ENCODE measurements at places on chromosomes 3 and 15. TPM values are rescaled to one million over a fixed set of nuclear protein-coding genes. Genes with fewer than 3 reads are reported as not detected.

DNA sequence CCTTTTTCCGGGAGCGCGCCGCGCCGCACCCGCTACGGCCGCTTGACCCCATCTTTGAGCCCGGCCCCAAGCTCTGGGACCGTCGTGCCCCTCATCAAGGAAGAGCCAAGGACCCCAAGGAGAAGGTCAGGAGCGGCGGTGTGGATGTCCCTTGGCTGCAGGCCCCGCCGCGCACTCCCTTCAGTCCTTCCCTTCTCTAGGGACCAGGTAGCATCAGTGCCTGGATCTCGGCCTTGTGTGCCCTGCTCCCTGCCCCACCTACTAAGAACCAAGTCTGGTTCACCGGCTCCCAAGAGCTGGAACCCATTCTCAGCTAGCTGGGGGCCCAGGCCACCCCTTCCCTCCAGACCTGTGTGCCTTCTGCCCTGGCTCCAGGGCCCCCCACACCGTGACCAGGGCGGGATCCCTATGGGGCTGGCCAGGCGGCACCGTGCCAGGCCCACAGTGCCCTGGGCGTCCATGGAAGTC lies 69.3 kb upstream of the CGNL1 start:
- peaks cover 3% of the 10 kb centered on the region for H3K27me3 ChIP-seq
- no peaks in the 10 kb centered on the region for H3K36me3 ChIP-seq
- H3K4me1 ChIP-seq = peaks cover 3% of the 10 kb centered on the region
- no peak for DNase-seq

DNA sequence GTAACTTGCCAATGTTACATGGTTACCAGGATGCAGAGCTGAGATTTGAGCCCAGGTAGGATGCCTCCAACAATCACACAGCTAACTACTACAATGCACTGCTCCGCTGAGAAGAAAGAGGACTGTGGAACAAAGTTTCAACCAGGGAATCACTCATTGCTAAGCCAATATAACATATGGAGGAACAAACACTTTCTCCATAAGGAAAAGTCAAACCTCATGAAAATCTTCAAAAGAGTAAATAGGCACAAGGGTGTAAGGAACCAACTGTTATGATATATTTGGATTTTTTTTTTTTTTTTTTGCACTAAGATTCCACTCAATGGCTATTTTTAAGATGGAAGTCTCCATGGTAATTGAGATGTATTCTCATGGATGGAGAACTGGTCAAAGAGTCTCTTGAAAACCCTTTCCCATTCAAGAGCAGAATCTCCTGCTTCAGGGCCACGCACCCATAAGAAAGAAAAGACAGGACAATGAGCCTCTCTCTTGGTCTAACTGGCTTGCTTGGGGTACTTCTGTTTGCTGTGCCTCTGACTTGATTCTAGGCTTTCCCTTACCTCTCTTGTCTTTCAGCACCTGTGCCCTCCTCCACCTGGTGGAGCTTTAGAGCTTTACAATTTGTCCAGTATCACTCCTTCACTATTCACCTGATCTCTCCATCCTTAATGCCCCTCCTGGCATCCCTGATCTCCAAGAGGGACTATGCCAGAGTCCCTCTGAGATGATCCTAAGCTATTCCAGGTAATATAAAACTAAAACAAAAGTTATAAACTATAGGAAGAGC lies 252.8 kb downstream of the NTRK3 start:
- no peaks in the 10 kb centered on the region for H3K36me3 ChIP-seq
- no peak overlapping the region for H3K4me3 ChIP-seq
- H3K27me3 ChIP-seq = no peaks in the 10 kb centered on the region
- no peak overlapping the region for H3K27ac ChIP-seq
- no peaks in the 10 kb centered on the region for H3K4me1 ChIP-seq

DNA sequence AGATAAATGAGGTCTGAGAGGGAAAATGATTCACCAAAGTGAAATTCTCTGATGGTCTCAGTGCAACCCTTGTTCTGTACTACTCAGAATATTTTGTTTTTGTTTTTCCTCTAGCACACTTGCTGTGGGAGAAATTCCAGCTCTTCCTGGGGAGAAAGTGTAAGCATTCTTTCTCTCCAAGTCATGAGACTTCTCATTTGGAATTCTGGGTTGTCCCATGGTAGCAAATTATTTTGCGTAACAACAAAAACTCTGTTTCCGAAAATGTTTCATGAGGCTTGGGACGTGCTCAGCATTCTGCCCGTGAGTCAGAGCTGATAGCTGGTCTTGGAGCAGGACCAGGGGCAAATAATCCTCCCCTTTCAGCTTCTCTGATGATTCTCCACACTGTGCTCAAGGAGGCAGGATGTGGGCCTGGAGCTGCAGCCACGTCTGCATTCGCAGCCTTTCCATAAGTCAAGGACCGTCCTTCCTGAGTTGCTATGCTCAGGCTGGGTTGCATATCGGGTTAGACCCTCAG lies 70.3 kb downstream of the SENP2 start:
- H3K4me3 ChIP-seq = no peak overlapping the region
- no peaks in the 10 kb centered on the region for H3K36me3 ChIP-seq
- peaks cover 12% of the 10 kb centered on the region for H3K4me1 ChIP-seq
- no peak for DNase-seq
- H3K27ac ChIP-seq = no peak overlapping the region

DNA sequence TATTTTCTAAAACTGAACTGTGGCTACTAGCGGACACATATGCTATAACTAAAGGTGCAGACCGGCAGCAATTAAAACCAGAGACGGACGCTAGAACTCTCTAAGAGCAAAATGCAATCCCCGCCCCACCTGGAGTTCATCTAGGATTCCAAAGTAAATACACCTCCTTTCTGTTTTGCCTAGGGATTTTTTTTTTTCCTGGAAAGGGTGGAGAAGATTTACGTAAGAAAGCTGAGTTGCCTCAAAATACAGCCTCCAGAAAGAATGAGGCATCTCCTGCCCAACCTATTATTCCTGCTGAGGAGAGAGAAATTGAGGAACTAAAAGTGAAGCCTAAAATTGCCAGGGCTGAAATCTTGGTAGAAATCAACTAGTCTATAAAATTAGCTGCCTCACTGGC lies 150.2 kb downstream of the TP63 start:
- no peaks in the 10 kb centered on the region for H3K36me3 ChIP-seq
- H3K4me3 ChIP-seq = no peak overlapping the region
- no peak for DNase-seq

DNA sequence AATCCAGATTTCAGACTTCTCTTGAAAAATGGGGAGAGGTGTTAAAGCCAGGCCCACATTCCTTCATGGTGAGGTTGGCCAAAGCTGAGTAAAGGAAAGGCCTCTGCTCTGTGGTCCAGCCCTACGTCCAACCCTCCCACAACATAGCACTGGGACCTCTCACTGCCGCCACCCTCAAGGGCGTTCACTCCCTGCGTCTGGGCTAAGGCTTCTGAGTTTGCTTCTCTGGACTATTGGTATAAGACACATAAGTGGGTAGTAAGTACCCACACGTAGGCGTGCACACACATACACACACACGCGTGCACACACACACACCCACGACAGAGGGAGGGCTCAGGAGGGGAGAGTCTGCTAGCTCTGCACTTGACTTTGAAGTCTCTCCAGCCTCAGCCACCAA lies 80.2 kb upstream of the PXYLP1 start:
- H3K36me3 ChIP-seq = no peaks in the 10 kb centered on the region

DNA sequence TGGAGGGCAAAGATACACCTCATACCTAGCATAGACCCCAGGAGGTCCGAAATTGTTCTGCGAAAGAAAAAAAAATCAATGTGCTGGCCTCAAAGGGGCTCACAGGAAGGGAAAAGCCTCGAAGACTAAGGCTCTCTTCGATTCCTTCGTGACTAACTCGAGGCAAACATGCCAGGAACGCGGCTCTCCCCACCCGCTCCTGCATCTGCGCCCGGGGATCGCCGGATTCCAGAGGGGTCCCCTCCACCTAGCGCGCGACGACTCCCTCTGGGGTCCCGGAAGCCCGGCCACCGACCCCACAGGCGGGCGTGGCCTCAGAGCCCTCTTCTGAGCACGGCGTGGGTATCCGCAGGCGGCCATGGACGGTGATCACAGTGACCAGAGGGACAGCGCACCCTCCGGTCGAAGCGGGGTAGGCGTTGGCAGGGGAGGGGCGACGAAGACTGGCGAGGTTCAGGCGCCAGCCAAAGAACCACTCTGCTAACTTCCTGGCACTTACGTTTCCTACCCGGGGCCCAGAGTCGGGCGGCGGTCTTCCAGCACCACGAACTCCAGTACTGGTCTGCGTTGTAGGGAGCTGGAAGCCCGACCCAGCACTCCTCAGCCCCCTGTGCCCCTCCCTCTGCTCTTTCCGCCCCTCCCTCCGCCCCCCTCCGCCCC lies 515 bp upstream of the EIF3J start:
- DNase-seq = no peak
- no peaks in the 10 kb centered on the region for H3K27me3 ChIP-seq
- H3K27ac ChIP-seq = peak overlapping the region; percentile 95
- peaks cover 44% of the 10 kb centered on the region for H3K36me3 ChIP-seq
- H3K4me1 ChIP-seq = peaks cover 49% of the 10 kb centered on the region
- H3K4me3 ChIP-seq = peak overlapping the region; percentile 84

DNA sequence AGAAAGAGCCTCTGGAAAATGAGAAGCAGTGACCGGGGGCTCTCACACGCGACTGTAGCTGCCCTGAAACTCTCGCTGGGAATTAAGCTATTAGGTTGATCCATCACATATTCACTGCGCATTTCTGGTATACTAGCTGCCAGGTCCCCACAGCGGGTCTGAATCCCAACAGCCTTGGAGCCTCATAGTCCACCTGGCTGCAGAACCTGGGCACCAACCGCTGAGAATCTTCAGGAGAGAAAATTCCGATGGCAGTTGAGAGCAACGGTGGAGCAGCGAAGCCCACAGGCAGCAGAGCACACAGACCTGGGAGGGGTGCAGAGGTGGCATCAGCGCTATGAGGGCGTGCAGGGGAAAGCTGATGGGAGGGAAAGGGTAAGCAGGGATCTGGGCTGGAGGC lies 75.1 kb downstream of the FAM174B start:
- no peaks in the 10 kb centered on the region for H3K4me1 ChIP-seq
- H3K4me3 ChIP-seq = no peak overlapping the region
- DNase-seq = no peak
- H3K27ac ChIP-seq = no peak overlapping the region

DNA sequence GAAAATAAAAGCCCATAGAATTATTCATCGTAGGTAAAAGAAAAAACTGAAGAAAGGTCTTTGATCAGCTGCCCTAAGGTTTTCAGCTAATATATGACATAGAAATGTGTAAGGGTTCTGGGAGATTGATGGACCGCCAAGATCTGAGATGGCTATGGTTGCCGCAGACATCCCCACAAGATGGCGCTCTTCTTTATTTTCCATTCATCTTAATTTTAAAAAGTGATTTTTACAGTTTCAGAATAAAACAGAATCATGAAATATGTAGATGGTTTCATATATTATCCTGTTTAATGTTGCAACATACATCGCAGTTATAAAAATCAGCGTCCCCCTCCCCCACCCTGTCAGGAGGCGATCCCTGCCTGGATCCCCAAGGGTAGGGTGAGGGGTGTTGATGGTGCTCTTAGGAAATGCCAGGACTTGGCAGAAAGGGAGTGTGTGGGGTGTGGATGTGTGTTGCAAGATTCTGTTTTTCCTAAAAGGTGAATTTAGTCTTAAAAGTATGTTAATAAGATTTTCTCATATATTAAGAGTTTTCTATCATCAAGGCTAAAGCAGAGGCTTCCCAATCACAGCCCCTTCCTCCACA lies 68.8 kb downstream of the ANXA2 start:
- H3K4me3 ChIP-seq = no peak overlapping the region
- DNase-seq = peak; percentile 32
- H3K27me3 ChIP-seq = peaks cover 67% of the 10 kb centered on the region
- H3K4me1 ChIP-seq = peaks cover 15% of the 10 kb centered on the region
- H3K36me3 ChIP-seq = no peaks in the 10 kb centered on the region

MITF gene
- not detected for total RNA-seq

AGBL1 gene
- total RNA-seq = not detected
